ENCODE measurements at places on chromosomes 11 and 22. TPM values are rescaled to one million over a fixed set of nuclear protein-coding genes. Genes with fewer than 3 reads are reported as not detected.

The SYT13 gene
- 7.2 TPM for total RNA-seq

The KDM4E gene
- total RNA-seq = not detected

The PLEKHB1 gene
- total RNA-seq = not detected

The FGF4 gene
- not detected for total RNA-seq

The ANO9 gene
- 0.20 TPM for total RNA-seq

The ELMOD1 gene
- total RNA-seq = not detected

The TLCD5 gene
- total RNA-seq = 4.8 TPM

All from M059J (cell line).